ENCODE measurements at places on chromosomes 7 and 10.

GRCh38 chr7:110975486-110975885 is 115.4 kb upstream of the LRRN3 start:
- no peak for DNase-seq

DNA sequence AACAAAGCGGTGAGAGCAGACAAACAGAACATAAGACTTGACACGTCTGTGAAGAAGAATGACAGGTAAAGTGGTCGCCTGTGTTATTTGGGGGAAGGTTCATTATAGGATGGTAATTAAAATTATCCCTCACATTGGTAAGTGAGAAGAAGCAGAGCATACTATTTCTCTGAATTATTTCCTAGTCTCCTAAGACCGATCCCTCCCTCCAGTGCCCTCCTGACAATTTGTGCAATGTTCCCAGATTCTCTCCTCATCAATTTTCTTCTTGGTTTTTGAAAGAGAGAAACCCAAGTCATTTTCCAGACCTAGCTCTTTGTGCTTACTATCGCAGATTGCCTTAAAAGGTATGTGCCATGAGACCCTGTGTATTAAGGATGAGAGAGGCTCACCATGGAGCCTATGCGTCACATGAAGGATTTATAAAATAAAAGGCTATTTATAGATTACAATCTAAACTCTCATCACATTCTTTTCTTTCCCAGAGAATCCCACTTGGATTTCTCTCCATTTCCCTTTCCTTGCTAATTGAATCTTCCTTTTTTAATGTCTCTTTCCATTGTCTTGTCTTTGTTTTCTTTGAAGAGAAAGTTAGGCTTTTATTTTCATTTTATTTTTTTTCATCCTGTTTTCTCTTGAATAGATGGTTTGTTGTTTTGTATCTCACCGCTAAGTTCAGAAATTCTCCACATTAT is 112.0 kb downstream of the PPP1R3A start:
- no peak for DNase-seq

- no peak for DNase-seq
Observed at GRCh38 chr7:129933627-129934026, 19.1 kb downstream of the UBE2H start.

DNA sequence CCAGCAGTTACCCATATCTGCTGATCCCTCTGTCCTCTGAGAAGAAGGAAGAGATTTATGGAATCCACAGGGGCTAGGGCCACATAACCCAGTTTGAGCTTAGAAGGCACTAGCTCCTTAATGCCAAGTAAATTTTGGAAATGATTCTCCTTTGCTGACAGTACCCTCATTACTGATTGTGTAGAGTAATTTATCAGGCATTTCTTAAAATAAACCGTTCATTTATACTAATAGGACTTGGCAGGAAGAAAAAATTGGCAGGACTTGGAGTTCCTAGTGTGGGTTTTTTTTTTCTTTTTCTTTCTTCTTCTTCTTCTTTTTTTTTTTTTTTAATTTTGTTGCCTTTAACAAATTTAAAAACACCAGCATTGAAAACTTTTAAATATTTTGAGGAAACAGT is 645.7 kb downstream of the SUGCT start:
- DNase-seq: no peak

GRCh38 chr7:12926206-12926605 is 238.8 kb downstream of the ARL4A start:
- DNase-seq: no peak

- DNase-seq: no peak
Observed at GRCh38 chr10:123480344-123480743, 185.8 kb upstream of the GPR26 start.

GRCh38 chr7:137836113-137836509 is 10.7 kb downstream of the DGKI start:
- DNase-seq: no peak

DNA sequence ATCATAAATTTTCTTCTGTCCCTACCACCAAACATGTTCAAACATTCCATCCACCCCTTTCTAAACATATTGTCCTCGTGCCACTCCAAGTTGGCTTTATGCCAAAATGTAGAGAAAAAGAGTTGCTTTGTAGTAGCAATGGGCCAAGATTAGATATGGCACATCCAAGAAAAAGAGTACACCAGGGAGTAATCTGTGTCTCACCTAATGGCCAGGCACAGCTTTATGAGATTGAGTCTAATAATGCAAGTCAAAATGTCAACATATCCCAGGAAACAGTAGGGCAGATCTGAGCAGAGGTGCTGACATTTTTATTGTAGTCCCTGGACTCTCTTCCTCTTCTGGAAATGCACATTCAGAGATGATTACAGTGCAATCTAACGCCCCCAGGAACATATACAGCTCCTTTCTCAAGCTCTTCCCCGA is 5.7 kb upstream of the OR6V1 start:
- no peak for DNase-seq

DNA sequence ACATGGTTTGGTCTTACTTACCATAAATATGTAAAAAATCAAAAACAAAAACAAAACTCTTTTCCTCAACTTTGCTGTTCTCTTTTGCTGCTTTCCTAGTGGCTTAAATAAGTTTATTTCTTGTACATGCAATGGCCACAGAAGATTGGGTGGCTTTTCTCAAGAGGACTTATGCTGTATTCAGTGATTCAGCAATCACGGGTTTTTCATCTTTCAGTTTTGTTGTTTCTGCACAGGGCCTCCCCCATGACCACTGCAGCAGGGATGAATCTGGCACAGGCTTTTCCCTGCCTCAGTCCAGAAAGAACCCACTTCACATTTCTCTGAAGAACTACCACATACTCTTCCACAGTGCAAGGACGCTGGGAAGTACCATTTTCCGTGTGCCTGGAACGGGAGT is 355.0 kb downstream of the RNLS start:
- DNase-seq: no peak

DNA sequence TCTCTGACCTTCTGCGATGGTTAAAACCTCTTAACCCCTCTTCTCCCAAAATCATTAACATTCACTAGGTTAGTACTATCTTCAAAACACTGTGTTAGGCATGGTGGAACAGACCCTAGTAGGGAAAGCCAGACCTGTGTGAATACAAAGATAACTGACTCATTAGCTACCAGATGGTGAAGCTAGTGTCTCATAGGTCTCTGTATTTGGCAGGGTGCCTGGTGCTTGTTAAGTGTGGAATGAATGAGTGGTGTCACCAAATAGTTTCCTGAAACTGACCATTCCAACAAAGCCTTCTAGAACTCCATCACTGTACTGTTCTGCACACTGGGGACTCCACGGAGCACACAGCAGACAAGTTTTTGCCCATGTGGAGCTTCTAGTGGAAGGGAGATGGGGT is 27.7 kb upstream of the TM9SF3 start:
- DNase-seq: no peak

- DNase-seq: no peak
Observed at GRCh38 chr10:86749854-86750253, 6.6 kb upstream of the BMPR1A start.

DNA sequence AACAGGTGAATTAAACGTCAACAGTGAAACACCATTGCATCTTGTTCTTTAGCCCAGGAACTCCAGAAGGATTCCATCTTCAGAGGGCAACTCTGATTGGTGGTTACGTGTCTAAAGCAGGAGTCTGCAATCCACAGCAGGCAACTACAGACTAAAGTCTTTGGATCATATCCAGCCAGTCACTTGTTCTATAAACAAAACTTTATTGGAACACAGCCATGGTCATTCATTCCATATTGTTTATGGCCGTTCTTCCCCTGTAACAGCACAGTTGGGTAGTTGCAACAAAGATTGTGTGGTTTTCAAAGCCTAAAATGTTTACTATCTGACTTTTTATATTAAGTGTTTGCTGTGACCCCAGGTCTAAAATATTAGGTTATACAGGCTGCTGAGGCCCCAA is 94.7 kb upstream of the IMMP2L start:
- DNase-seq: no peak

GRCh38 chr7:30446266-30446665 is 32.3 kb downstream of the NOD1 start:
- DNase-seq: no peak

GRCh38 chr10:49076319-49076718 is 39.0 kb downstream of the VSTM4 start:
- no peak for DNase-seq

DNA sequence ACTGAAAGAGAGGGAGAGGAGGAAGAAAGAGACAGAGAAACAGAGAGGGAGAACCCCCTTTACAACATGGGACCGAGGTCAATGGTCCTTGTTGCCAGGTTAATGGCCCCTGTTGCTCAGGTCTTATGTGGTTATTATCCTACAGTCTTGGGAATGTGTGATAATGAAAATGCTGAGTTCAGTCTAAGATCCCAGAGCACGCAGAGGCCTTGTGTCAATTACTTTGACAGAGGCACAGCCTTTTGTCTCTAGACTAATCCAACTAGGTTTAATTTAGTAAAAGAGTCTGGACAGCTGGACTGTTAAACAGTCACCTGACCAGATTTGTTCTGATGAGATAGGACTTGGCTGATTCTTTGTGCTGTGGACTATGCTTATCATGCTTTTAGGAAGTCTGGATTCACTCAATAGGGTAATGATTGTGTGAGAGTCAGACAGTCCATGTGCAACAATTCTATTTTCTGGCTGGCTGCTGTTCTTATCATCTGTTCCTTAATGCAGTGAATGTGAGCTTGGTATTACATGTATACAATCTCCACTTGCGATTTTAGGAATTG is 157.4 kb upstream of the MAGI2 start:
- DNase-seq: no peak
